Bone marrow (tissue), 2 donors: ENCODE measurements at places on chromosomes 1 and 21.

GRCh38 chr1:185289880-185290279 is 27.2 kb downstream of the IVNS1ABP start:
- no peak for DNase-seq

DNA sequence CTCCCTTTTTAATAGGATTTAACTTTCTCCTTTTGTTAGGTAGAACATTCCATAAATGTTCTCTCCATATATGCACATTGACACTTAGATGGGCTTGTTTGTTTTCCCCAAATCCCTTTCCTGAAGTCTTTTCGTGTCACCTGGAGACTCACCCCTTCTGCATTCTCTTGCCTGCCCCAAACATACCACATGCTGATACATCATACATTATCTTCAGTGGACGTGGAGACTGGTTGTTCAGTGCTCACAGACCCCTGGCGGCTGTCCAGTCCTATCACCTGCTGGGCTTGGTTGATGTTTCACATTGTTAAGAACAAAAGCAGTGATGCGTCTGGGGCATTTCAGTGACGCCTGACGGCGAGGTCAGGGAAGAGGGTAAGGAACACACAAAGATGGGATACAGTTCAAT is 22.2 kb downstream of the FMOD start:
- DNase-seq, result no peak

GRCh38 chr1:64405833-64406232 is 64.1 kb upstream of the CACHD1 start:
- DNase-seq, result no peak

GRCh38 chr1:106120789-106121188 is 935.7 kb upstream of the PRMT6 start:
- no peak for DNase-seq

DNA sequence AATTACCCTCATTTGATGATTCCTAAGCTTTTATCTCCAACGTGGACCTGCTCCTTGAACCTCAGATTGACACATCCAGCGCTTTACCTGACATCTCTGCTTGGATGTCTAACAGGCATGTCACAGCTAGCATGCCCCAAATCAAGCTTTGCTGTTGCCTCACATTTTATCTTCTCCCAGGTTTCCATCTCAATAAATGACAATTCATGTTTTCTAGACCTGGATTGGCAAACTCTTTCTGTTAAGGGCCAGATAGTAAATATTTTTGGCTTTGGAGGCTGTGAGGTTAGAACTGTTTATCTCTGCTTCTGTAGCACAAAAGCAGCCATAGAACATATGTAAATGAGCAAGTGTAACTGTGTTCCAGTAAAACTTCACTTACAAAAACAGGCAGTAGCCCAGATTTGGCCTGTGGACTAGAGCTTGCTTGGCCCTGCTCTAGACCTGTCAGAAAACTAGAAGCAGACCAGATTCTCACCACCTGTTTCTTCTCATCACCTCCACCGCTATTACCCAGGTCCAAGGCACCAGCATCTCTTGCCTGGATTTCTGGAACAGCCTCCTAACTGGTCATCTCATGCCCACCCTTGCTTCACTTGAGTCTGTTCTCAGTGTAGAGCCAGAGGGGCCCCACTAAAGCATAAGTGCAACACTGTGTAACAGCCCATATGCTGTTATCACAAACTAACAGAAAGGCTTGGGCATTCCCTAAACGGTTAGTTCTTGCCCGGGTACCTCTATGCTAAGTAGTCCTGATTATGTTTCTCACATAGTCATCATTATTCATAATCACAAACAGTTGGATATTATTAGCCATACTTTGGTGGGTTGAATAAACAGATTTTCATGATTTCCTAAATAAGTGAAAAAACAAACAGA is 42.3 kb downstream of the UBE4B start:
- no peak for DNase-seq

- no peak for DNase-seq
Measured at GRCh38 chr1:19765623-19766022, 34.1 kb downstream of the TMCO4 start.
